Non-pigmented ciliary epithelial cell (primary cell): ENCODE measurements at places on chromosomes 3 and 15.

DNA sequence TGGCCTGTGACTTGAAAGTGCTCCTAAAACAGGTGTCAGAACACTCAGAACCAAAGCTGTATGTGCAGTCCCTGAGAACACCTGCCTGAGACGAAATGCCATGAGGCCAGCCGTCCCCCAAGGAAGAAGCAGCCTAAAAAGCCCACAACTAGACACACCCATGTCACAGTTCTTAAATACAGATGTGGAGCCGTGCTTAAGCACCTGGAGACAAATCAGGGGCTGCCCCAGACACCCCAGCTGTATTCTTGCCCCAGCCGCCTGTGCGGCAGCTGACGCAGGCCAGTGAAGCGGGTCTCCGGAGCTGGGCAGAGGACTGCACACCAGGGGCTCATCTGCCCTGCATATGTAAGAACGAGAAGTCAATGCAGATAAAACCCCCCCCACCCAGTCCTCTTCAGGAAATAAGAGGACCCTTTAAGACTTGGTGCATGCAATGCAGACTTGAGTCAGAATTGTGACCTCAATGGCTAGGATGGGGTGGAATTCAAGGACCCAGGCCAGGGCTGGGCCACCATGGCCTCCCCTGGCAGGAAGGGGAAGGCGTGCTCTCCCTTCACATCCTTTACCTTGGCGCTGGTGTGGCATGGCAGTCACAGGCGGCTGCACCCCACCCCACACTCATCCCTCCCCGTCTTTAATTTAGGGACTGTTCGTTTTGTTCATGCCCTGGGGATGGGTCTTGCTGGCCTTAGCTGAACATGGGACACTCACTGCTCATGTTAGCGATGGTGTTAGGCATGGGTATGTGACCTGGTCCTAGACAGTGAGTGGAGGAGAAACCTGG is 27.7 kb upstream of the PLXNA1 start:
- DNase-seq = no peak

- DNase-seq = no peak
Observed at GRCh38 chr3:138367911-138368310, 19.5 kb downstream of the MRAS start.

DNA sequence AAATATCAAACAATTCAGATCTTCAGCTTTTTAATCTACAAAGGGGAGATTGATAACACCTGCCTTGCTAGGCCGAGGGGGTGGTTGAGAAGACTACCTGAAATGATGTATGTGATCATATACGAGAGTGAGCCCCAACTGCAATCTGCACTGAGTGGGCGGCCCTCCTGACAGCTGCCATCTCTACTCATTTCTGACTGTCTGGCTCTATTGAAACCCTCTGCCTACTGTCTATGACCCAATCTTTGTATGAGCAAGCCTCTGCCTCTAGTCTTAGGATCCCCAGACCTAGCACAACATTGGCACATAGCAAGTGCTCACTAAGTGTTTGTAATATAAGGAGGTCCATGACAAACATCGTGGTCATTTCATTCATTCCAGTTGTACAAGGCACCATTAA is 144.4 kb upstream of the NR2F2 start:
- DNase-seq = no peak

DNA sequence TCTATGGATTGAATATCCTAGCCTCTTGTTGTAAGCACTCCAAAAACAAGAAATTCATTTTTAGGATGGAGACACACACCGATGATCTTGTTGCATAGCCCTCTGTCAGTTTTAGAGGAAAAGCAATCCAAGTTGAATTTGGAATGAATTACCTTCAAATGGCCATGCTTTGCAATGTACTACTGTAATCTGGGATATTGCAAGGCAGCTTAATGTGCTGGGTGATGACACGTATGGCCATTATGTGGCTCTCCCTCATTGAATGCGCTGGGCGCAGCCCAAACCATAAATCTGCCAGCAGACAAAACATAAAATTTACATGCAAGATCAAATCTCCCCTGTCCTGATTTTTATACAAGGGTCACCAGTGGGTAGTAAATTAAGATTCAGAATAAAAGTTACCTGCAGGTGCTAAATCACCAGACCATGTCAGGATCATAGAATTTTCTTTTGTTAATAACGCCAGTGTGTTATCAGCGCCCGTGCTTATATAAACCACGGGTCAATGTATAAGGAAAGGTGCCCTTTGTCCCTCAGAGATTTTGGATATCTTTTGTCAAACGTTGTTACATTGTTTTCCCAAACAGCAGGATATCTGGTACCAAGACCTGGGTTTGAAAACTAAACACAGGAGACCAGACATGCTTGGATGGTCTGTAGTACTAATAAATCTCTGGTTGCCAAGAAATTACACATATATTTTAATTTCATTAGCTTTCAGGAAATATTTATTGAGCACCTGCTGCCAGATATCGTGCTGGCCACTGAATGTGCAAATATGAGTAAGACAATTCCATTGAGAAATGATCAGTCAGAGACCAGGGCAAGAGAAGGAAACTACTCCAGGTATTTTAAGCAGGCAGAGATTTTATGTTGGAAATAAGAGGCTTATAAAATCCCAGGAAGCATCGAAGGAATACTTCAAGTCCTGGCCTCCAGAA is 237.1 kb downstream of the EBLN2 start:
- no peak for DNase-seq

DNA sequence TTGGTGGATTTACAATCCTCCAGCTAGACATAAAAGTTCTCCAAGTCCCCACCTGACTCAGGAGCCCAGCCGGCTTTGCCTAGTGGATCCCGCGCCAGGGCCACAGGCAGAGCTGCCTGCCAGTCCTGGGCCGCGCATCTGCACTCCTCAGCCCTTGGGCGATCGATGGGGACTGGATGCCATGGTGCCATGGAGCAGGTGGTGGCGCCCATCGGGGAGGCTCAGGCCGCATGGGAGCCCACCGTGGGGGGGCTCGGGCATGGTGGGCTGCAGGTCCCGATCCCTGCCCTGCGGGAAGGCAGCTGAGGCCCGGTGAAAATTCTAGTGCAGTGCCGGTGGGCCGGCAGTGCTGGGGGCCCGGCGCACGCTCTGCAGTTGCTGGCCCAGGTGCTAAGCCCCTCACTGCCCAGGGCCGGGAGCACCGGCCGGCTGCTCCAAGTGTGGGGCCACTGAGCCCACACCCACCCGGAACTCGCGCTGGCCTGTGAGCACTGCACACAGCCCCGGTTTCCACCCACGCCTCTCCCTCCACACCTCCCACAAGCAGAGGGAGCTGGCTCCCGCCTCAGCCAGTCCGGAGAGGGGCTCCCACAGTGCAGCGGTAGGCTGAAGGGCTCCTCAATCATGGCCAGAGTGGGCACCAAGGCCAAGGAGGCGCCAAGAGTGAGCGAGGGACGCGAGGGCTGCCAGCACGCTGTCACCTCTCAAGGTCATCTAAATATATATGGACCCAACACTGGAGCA is 38.8 kb upstream of the IGSF11 start:
- no peak for DNase-seq

GRCh38 chr3:149464542-149465328 is 9.8 kb upstream of the TM4SF4 start:
- DNase-seq = no peak

GRCh38 chr3:194990454-194991337 is 280.3 kb downstream of the XXYLT1 start:
- no peak for DNase-seq

DNA sequence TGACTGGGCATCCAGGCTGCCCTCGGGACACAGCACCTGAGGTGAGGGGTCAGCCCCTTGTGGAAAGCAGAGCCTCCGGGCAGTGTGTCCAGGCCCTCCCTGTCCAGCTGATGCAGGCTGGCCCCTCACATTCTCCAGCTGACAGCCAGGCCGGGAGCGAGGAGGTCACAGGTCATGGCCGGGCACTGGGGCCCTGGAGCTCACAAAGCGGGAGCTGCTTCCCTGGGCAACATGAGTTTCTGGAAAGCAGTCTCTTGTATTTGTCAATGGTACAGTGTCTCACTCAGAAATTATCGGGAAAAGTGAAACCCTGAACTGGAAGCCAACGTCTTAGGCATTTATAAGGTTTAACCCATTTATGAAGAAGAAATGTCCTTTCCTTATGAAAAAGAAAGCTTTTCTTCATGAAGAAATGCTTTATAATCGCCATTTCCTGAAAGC is 118.5 kb downstream of the OPA1 start:
- no peak for DNase-seq

DNA sequence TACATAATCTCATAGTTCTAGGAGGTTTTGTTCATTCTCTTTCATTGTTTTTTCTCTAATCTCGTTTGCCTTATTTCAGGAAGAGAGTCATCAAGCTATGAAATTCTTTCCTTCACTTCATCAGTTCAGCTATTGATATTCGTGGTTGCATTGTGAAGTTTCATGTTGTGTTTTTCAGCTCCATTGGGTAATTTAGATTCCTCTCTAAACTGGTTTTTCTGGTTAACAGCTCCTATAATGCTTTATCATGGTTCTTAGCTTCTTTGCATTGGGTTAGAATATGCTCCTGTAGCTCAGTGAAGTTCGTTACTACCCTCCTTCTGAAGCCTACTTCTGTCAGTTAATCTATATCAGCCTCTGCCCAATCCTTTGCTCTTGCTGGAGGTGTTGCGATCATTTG is 69.4 kb upstream of the CD96 start:
- DNase-seq = no peak

DNA sequence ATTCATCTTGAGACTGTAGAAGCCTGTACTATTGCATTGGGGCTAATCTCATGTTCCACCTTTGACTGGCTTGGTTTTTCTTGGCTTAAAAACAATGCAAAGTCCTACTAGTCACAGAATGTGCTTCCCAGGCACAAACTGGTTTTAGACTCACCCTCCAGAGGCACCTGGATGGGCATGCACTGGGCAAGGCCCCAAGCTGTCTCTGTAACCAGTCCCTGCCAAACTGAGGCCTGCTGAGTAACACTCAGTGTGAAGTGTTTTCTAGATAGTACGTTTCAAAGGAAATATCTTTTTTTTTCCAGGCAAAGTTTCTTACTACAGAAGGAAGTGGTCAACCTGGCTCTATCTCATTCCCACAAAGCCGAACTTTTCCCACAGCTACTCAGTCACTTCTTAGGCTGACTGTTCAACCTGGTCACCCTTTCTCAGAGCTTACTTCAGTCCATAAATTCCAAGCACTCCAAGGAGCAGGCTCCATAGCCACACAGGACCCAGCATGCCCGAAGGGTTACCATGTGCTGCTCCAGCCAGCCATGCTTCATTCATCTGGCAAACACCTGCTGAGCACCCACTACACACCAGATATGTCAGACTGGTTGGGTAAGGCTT is 57.4 kb downstream of the NPTN start:
- no peak for DNase-seq

DNA sequence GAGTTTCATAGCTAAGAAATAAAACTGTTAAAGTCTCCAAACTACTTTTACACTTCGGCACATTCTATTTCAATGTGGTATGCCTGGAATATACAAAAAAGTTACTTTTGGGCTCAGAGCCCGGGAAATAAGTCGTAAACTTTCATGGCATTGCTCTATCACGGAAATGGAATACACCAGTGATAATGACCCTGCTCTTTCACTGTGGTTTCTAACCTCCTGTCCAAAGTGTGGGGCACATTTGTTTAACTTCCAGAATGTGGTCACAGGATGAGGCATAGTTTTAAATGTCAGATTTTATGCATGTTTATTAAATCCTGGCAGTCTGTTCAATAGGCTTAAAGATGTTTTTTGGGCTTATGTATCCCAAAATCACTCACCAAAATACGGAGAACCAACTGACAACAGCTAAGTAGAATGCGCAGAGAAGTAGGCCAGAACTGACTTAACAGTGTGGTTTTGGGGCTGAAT is 5.1 kb downstream of the CXCR6 start:
- no peak for DNase-seq

GRCh38 chr3:110727056-110727455 is 344.6 kb upstream of the NECTIN3 start:
- DNase-seq = no peak

GRCh38 chr3:189635339-189635738 is 4.2 kb downstream of the TP63 start:
- no peak for DNase-seq

DNA sequence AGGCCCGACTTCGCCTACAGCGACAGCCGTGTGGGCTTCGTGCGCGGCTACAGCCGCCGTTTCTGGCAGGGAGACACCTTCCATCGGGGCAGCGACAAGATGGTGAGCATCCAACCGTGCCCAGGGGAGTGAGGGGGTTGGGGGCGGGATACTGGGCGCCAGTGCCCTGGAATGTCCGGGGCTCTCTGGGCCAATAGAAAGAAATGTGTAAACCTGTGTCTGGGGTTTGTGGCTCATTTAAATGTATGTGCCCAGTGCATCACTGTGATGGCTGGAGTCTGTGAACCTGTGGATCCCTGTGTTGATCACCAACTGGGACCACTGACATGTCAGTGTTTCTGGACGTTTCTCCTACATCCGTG is 423 bp downstream of the CHAC1 start:
- no peak for DNase-seq

DNA sequence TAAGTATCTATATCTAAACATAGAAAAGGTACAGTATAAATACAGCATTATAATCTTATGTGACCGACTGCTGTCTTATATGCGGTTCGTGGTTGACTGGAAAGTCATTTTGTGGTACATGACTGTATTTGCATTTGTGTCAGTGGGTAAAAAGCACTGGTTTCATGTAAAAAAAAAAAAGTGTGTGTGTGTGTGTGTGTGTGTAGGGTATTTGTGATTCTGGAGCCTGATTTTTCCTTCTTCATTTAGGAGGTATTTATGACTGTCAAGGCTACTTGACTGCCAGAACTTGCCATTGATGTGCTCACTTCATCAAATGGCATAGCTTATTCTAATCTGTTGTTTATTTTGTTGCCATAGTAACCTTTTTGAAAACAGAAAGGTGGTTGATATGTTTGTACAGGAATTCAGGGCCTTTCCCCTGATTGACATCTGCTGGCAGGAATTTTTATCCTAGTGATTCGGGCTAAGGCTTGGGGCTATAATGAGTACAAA is 63.2 kb downstream of the AKAP13 start:
- no peak for DNase-seq

- DNase-seq = no peak
Observed at GRCh38 chr3:143910756-143911155, 60.9 kb upstream of the DIPK2A start.

- DNase-seq = peak; percentile 11
Observed at GRCh38 chr15:70033529-70034140, 64.1 kb downstream of the TLE3 start.

DNA sequence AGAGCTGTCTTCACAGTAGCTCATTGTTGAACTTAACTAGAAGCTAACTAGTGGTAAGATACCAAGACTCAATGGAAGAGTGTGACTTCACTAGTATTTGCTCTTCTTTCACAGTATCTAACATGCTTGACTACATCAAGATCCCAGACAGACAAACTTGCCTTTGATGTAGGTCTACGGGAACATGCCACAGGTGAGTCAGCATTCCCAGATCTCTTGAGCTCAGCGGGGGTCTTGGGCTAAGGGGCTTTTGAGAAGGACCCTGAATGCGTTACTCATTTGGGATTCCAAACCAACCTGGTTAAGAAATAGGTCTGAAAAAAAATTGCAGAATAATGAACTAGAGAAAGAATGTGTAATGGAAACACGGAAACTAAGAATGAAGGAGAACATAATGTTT is 222.4 kb downstream of the RYR3 start:
- no peak for DNase-seq

- no peak for DNase-seq
Observed at GRCh38 chr3:120177151-120177550, 82.9 kb upstream of the GSK3B start.
